Stimulated activated CD8-positive, alpha-beta memory T cell treated with anti-CD3 and anti-CD28 coated beads, Interleukin-12 subunit alpha, Interleukin-12 subunit beta, amount 100 ng/mL, for 4 hours (primary cell): ENCODE measurements at places on chromosomes 4 and X.

DNA sequence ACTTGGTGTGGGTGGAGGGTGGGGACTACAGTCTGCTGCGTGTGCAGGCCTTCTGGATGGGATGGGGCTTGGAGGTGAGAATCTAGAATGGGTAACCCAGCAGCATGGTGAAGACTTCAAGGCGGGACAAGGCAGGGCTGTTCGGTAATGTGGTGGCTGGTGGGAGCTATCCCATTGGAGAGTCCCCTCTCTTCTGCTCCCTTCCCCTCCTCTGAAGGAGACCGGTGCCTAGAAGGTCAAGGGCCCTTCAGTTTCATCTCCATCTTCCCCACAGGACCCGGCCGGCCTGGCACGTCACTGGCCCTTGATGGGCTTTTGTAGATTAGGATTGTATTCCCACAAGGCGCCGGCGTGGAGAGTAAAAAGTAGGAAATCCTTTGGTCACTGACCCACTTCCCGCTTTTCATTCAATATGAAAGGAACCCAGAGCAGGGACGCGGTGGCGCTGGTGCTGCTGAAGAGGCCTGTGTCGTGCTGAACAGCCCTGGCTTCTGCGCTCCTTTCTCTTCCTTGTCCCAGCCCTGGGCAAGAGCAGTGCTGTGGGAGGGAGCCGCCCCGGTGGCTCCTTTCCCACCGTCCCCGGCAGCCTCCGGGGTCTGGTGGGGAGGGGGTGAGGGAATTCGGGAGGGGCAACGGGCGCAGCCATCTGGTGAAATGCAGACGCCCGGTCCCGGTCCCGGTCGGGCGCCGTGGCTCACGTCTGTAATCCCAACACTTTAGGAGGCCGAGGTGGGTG lies 7.3 kb upstream of the HMGB3 start:
- no peak for DNase-seq

GRCh38 chr4:54657551-54658251 lies at the start of gene KIT:
Gene KIT, plus strand, starts transcription at chr4:54657957. Its CDS starts 58 bp downstream, at chr4:54658015.
- DNase-seq = no peak

- DNase-seq = no peak
These were observed 66.5 kb downstream of the TIGD2 start for GRCh38 chr4:89177807-89178206.

GRCh38 chr4:124869961-124870495 lies 157.5 kb upstream of the ANKRD50 start:
- DNase-seq = no peak

GRCh38 chrX:43141885-43142284 lies 363.9 kb upstream of the PPP1R2C start:
- no peak for DNase-seq

DNA sequence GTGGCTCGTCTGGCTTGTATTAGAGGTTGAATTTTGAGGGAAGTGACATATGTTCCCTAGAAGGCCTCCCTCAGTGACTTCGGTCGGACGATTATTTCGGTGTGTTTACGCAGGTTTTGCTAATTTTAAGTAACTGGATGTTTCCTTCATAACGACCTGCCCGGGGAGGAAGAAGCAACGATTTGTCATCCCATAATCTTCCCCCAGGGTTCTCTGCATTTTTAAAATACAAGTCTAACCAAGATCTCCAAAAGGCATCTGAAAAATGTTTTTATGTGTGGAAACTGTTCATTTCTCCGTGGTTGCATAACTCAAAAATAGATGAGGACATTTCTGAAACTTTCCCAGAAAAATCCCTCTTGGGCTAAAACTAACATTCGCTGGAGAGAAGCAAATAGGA lies 195.4 kb downstream of the SHOX start:
- DNase-seq = no peak

- no peak for DNase-seq
These were observed 724.3 kb downstream of the ARAP2 start for GRCh38 chr4:35520059-35520458.

DNA sequence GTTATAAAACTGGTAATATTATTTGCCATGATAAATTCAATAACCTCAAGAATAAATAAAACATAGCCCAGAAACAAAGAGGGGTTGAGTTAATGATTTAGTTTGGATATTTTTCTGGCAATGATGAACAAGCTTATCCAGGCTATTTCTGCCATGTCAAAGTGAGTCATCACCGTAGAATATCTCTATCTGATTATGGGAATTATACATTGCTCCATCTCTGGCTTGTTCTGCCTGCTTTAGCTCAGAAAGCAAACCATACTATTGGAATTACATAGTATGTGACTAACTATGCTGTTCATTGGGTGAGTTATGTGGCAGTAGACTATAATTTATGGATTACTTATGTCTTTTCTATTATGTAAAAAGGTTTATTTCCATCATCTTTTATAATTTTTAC lies 680.1 kb upstream of the AADAT start:
- DNase-seq = no peak

DNA sequence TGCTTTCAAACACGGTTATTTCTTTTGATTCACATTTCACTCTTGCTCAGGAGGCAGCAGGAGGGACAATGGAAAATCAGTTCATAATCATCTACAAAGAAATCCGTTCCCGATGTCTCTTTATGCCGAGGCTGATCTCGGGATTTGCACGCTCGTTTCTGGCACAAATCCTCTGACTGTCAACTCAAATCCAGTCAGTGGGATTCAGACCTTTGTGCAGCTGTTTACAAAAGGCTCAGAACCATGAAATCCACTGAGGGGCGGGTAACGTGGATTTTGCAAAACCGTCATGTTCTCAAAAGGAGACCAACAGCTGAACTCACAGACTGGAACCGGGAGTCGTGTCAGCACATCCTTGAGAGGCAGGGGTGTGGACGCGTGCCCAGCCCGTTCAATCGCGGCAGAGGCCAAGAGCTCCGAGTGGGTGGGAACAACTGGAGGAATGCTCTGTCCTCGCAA lies 46.4 kb downstream of the ACOX3 start:
- no peak for DNase-seq

GRCh38 chr4:7383266-7383665 lies 51.5 kb downstream of the PSAPL1 start:
- no peak for DNase-seq

GRCh38 chr4:150323406-150324325 lies 245.4 kb downstream of the DCLK2 start:
- DNase-seq = no peak

GRCh38 chr4:28009541-28009940 lies 1148.9 kb downstream of the STIM2 start:
- no peak for DNase-seq

- DNase-seq = no peak
These were observed 52.5 kb downstream of the LHFPL1 start for GRCh38 chrX:112627206-112627605.

DNA sequence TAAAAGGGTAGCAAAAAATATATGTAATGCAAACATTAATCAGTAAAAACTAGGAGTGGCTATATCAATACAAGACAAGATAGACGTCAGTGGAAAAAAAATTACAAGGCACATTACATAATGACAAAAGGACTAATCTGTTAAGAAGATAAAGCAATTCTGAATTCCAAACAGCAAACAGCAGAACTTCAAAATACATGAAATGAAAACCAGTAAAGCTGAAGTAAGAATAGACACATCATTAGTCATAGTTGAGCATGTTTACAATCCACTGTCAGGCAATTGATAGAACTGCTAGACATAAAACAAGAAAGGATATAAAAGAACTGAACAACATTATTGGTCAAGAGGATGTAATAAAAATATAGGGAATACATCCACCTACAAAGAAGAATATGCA lies 12.2 kb downstream of the SULT1B1 start:
- no peak for DNase-seq

DNA sequence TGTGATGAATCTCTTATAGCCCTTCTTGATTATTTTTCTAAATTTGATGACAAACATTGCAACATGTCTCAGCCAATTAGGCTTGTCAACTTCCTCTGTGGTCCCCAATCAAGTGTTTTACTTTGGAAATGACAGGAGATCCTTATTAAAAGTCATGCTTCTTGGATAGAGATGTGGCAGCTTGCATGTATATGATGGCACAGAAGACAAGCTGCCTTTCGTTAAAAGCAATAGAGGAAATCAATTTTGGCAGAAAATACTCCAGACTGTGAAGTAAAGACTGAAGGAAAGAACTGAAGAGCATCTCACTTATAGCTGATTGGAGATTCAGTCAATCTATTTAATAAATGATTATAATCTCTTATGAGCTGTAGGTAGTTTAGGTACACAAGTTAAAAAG lies 419.6 kb downstream of the PCDH7 start:
- DNase-seq = no peak

- no peak for DNase-seq
These were observed 192.3 kb upstream of the ANKRD50 start for GRCh38 chr4:124904723-124905388.

GRCh38 chrX:69493193-69493592 lies 10.9 kb upstream of the NALF2 start:
- no peak for DNase-seq

GRCh38 chr4:61011051-61011450 lies 189.1 kb upstream of the ADGRL3 start:
- DNase-seq = no peak

GRCh38 chr4:152115794-152116193 lies 355.0 kb upstream of the GATB start:
- no peak for DNase-seq

GRCh38 chr4:87391576-87392054 lies 627 bp upstream of the HSD17B11 start:
- no peak for DNase-seq

GRCh38 chrX:39827951-39828350 lies 269.8 kb downstream of the BCOR start:
- DNase-seq = no peak

DNA sequence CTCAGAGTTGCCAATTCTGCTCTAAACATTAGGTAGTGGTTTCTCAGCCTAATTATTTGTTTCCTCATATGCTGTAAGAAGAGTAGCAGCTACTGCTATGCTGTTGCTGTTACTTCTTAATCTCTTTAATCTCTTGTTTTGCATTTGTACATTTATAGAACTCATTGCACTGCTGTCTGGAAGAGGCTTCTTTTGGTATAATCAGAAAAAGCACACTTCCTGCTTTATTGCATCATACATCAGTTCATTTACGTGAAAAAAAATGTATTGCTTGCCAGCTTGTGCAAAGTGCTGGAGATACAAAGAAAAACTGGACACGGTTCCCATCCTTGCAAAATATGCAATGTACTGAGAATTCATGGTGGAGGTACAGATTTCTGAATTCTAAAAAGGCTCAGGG lies 332.0 kb downstream of the GRXCR1 start:
- DNase-seq = no peak

- no peak for DNase-seq
These were observed 24.3 kb downstream of the UPF3B start for GRCh38 chrX:119828446-119828845.

DNA sequence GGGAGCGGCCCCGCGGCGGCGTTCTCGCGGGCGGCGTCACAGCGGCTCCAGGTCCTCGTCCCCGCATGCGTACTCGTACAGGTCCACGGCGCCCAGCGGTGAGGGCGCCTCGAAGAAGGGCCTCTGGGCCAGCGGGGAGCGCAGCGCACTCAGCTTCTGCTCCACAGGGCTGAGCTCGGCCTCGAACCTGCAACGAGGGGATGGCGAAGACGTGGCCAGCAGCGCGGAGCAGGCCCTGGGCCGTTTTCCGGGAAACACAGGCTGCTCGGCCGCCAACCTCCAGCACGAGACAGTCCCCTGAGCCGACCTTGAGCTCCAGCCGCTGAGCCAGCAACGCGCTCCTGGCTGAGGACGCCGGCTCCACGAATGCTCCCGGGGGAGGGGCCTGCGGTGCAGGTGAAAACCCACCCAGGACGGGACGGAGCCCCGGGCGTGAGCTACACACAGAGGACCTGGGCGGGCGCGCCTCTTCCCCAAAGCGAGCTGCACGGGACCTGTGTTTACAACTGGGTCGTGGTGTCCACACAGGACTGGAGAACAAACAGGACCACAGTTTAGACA lies 15.8 kb upstream of the GTPBP6 start:
- no peak for DNase-seq

DNA sequence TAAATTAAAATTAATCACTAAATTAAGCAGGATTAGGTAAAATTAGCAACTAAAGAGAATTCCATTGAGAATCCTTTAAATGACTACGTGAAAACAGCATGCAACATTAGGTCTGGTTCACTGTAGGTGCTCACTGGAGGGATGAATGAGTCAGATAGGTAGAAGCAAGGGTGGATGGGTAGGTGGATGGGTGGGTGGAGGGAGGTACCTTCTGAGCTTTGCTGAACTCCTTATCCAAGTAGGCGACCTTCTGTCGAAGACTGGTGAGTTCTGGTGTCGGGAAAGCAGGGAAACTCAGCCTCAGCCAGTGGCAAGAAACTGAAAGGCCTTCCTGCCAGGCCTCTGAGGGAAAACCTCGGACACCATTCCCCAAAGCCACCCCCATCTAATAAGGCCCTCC lies 3.0 kb downstream of the GRIPAP1 start:
- no peak for DNase-seq

DNA sequence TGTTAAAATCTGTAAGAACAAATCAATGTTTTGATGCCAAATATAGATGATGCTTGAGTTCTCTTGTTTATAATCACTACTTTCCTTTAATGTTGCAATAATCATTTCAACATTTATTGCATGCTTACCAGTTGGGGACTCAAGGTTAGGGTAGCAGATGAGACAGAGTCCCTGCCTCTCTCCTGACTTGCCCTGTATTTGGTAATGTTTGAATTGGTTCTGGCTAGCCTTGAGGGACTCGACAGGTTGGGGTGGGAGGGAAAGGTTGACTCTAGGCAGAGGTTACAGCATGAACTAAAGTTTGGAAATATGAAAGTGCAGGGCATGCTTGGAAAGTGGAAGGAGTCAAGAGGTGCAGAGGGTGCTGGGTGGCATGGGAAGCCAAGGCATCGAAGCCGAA lies 2.0 kb downstream of the SEC24B start:
- DNase-seq = no peak

GRCh38 chr4:55356991-55357461 lies 11.0 kb downstream of the SRD5A3 start:
- no peak for DNase-seq

DNA sequence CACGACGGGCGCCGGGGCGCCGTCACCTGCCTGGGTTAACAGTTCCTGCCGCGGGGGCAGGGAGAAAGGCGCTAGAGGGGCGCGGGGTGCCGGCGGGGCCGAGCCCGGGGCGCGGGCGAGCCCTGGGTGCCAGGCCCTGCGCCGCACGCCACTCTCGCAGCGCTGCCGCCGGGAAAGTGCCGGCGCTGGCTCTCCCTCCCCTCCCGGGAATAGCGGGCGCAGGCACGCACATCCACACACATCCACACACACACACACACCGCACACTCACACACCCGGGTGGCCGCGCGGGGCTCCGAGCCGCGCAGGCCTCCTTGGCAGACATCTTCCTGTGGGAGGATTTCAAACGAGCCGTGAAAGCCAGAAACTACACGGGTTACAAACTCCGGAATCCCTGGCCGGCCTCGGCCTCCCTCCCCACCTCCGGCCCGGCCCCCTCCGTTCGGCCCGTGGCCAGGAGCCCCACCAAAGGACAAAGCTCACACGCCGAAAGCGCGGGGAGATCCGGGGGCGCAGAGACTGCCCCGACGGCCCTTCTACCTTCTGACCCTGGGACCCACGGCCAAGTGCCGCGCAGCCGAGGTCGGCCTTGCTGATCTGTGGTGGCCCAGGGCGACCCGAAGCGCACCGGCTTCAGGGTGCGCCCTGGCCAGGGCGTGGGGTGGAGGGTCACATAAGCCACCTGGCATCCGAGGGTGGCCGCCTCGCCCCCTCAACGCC lies 92.3 kb downstream of the BCOR start:
- no peak for DNase-seq
